ENCODE measurements at places on chromosomes 5 and 9.

DNA sequence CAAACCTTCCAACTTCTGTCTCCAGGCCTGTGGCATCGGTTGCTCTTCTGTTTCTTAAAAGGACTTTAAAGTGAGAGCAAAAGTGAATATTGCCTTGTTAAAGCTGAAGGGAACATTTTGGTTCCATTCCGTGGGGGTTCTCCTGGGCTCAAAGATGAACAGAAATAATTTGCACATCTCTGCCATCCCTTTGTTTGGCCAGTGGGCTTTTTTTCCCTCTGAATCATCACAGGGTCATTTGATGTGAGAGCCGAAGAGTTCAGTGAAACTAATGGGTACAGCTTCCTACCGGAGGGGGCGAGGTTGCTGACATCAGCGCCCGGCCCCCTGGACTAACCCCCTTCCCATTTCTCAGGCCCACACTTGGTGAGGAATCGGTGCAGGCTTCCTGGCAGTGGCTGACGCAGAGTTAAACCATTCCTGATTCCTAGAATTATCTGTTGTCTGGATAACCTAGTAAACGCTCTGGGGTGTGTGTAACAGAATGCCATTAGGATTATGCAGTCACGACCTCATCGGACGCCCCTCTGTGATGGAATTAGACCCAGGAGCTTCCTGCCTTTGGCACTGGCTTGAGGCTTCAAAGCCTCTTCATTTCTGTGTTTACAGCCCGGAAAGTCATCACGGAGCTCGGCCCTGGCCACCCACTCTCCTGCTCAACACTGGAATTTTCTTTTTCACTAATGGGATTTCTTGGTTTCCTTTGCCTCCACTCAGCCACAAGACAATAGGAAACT lies 61.6 kb upstream of the RPL26L1 start:
- H3K27ac ChIP-seq = no peak overlapping the region
- H3K4me3 ChIP-seq = no peak overlapping the region
- DNase-seq = no peak
- no peaks in the 10 kb centered on the region for H3K27me3 ChIP-seq
- H3K4me1 ChIP-seq = no peaks in the 10 kb centered on the region
- H3K36me3 ChIP-seq = peaks cover 33% of the 10 kb centered on the region

GRCh38 chr9:130988905-130989304 lies 20.1 kb upstream of the LAMC3 start:
- no peak overlapping the region for H3K27ac ChIP-seq
- no peaks in the 10 kb centered on the region for H3K36me3 ChIP-seq
- H3K4me3 ChIP-seq = no peak overlapping the region

- H3K27me3 ChIP-seq = no peaks in the 10 kb centered on the region
Measured at GRCh38 chr5:87229780-87230179, 37.9 kb upstream of the RASA1 start.

- H3K4me3 ChIP-seq = no peak overlapping the region
- H3K27me3 ChIP-seq = no peaks in the 10 kb centered on the region
- H3K27ac ChIP-seq = no peak overlapping the region
Measured at GRCh38 chr5:429453-430188, 13.4 kb upstream of the EXOC3 start.

- H3K27me3 ChIP-seq = no peaks in the 10 kb centered on the region
- DNase-seq = no peak
- H3K4me3 ChIP-seq = no peak overlapping the region
- H3K4me1 ChIP-seq = peaks cover 20% of the 10 kb centered on the region
- peak overlapping the region; percentile 69 for H3K27ac ChIP-seq
Measured at GRCh38 chr5:141668601-141669265, 13.3 kb downstream of the ARAP3 start.

- peaks cover 33% of the 10 kb centered on the region for H3K4me1 ChIP-seq
- H3K27me3 ChIP-seq = peaks cover 7% of the 10 kb centered on the region
- no peaks in the 10 kb centered on the region for H3K36me3 ChIP-seq
- peak overlapping the region; percentile 39 for H3K27ac ChIP-seq
- no peak for DNase-seq
Measured at GRCh38 chr5:65103756-65104440, 335.2 kb downstream of the CWC27 start.

DNA sequence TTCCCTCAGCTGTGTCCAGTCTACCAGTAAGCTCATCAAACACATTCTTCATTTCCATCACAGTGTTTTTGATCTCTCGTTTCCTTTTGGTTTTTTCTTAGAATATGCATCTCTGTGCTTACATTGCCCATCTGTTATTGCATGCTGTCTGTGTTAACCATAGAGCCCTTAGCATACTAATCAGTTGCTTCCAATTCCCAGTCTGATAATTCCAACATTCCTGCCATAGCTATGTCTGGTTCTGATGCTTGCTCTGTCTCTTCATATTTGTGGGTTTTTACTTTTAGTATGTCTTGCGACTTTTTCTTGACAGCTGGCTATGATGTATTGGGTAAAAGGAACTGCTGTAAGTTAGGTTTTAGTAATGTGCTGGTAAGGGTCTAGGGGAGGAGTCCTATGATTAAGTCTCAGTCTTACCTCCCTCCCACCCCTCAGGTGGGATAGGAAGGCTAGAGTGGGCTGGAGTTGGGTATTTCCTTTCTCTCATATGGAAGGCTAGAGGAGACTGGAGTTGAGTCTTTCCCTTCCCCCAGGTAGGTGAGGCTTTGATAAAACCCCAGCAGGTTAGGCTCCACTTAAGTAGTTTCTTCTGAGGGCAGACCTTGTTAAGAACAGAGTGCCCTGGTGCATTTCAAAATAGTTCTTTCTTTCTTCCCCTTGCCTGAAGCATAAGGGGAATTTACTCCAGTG lies 99.1 kb upstream of the RASGRF2 start:
- H3K4me3 ChIP-seq = no peak overlapping the region
- H3K27ac ChIP-seq = peak overlapping the region; percentile 46
- H3K4me1 ChIP-seq = peaks cover 20% of the 10 kb centered on the region
- H3K27me3 ChIP-seq = no peaks in the 10 kb centered on the region
- H3K36me3 ChIP-seq = peaks cover 13% of the 10 kb centered on the region

DNA sequence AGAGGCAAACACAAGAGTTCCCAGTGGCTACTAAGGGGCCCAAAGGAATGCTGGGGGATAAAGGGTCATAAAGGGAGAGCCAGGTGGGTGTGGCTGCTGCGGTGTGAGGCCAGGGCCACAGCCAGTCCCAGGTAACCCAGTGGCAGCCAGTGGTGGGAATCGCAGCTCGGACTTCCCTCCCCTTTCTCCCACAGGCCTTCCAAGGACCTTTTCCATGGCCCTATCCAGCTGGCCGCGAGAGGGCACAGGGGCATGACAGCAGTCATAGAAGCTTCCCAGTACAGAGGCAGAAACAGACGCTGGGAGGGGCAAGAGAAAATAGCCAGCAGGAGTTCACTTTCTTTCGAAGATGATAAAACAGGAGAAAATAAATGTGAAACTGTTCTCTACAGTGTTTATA lies 257.6 kb downstream of the SEMA5A start:
- H3K4me1 ChIP-seq = no peaks in the 10 kb centered on the region
- no peaks in the 10 kb centered on the region for H3K27me3 ChIP-seq
- no peak overlapping the region for H3K4me3 ChIP-seq
- H3K36me3 ChIP-seq = no peaks in the 10 kb centered on the region
- peak; percentile 29 for DNase-seq

GRCh38 chr9:70412832-70413463 lies 1.5 kb downstream of the KLF9 start:
- peaks cover 59% of the 10 kb centered on the region for H3K27me3 ChIP-seq
- H3K4me3 ChIP-seq = peak overlapping the region; percentile 87
- no peaks in the 10 kb centered on the region for H3K36me3 ChIP-seq
- no peak overlapping the region for H3K27ac ChIP-seq
- peaks cover 37% of the 10 kb centered on the region for H3K4me1 ChIP-seq

DNA sequence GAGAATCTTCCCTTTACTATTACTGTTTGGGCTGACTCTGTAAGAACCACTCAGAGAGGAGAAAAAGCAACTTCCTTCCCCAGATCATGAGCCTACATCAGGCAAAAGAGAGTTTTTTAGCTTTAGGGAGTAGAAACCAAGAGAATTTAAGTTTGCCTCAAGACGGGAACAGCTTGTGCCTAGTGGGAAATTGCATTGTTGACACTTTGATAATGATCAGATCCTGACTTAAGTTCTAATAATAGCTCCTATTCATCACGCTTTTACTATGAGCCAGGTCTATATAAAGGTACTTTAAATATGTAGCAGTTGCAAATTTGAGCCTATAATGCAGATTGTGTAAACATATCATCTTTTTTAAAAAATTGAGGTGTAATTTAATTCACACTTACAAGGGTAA lies 298.2 kb downstream of the MAN2A1 start:
- peaks cover 8% of the 10 kb centered on the region for H3K4me1 ChIP-seq
- DNase-seq = no peak
- H3K27me3 ChIP-seq = no peaks in the 10 kb centered on the region
- no peak overlapping the region for H3K4me3 ChIP-seq

GRCh38 chr5:132392411-132392810 lies 22.9 kb downstream of the SLC22A5 start:
- no peaks in the 10 kb centered on the region for H3K27me3 ChIP-seq
- H3K4me1 ChIP-seq = peaks cover 5% of the 10 kb centered on the region
- H3K36me3 ChIP-seq = no peaks in the 10 kb centered on the region
- H3K4me3 ChIP-seq = no peak overlapping the region

DNA sequence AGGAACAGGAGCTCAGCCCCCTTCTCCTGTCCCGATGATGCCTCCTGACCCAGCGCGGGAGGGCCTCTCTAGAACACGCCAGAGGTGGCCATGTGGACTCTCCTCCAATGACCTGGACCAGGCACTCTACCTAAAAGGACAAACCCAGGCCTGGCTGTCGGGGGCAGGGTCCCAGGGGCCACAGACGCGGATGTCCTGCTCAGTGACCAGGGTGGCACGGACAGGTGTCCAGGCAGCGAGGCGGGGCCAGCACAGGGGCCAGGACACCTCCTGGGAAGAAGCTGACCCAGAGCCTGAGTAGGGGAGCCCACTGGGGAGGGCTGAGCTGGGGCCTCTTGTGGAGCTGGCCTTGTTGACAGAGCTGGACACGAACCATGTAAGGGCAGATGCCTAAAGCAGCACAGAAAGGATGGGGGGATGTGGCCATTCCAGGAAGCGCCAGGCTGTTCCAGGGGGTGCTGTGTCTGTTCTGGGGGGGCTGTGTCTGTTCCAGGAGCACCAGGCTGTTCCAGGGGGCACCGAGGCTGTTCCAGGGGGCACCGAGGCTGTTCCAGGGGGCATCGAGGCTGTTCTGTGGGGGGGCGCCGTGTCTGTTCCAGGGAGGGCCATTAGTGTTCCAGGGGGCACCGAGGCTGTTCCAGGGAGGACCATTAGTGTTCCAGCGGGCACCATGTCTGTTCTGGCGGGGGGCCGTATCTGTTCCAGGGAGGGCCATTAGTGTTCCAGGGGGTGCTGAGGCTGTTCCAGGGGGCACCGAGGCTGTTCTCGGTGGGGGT lies 30.5 kb downstream of the EXD3 start:
- peaks cover 3% of the 10 kb centered on the region for H3K36me3 ChIP-seq
- no peak overlapping the region for H3K4me3 ChIP-seq
- no peaks in the 10 kb centered on the region for H3K27me3 ChIP-seq

DNA sequence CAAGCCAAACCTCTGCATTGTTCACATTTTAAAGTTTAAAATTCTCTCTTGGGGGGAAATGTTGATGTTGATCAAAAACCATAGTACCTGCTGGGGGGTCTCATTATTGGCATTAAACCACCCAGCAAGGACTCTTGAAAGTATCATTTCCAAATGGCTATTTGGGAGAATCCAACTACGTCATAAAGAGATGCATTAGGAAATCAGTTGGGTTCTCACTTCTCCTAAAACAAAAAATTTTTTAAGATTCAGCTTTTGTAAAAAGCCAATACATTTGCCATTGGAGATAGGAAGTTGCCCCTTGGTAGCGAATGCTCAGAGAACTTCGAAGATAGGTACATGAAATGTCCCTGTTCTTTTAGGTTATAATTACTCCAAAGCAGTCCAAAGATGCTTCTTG lies 96.4 kb downstream of the GNAQ start:
- no peak overlapping the region for H3K27ac ChIP-seq
- H3K36me3 ChIP-seq = no peaks in the 10 kb centered on the region
- no peaks in the 10 kb centered on the region for H3K27me3 ChIP-seq
- H3K4me3 ChIP-seq = no peak overlapping the region
- peaks cover 43% of the 10 kb centered on the region for H3K4me1 ChIP-seq
- DNase-seq = no peak

- no peak overlapping the region for H3K4me3 ChIP-seq
- no peak for DNase-seq
Measured at GRCh38 chr5:167561796-167562195, 729.6 kb upstream of the WWC1 start.

DNA sequence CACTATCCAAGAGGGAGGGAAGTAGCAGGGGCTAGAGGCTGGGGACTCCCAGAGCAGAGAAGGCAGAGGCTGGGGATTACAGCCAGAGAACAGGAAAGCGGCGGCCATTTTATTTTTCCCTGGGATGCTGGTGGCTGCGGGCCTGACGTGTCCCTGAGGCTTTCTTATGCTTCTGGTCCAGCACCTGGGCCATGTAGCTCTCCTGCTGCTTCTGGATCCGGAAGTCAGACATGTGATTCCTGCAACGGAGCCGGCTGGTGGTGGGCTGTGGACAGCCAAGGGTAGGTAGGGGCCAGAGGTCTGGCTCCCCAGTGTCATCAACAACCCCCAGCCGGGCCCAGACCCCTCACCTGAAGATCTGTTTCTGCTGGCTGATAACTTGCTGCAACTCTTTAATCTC lies 1.8 kb upstream of the PROB1 start:
- peaks cover 19% of the 10 kb centered on the region for H3K36me3 ChIP-seq
- no peak overlapping the region for H3K27ac ChIP-seq
- no peak overlapping the region for H3K4me3 ChIP-seq
- H3K27me3 ChIP-seq = peaks cover 36% of the 10 kb centered on the region

DNA sequence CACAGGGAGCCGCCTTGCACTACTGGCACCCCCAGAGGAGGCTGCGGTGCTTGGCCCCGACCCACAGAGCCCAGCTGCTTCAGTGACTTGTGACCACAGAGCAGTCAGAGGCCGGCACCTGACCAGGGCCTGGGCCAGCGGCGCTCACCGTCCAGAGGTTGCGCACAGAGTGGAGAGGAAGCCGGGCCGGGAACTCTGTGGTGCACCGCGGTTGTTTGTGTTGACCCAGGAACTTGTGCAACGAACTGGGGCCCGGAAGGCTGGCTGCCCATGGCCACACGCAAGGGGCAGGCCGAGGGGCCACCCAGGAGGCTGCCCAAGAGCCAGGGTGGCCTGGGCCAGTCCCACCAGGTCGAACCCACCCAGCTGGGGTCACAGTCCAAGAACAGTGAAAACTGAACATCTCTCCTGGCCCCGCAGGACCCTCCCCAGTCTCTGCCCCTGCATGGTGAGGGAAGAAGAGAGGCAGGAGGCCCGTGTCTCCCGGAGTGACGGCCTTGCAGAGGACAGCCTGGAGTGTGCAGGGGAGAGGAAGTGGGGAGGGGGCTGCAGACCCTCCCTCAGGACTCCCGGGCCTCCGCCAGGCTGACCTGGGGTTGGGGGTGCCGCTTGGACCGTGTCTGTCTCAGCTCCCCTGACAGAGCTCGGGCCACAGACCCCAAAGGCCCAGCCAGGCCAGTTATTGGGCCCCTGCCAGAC lies 42.8 kb upstream of the EGFL7 start:
- no peak overlapping the region for H3K4me3 ChIP-seq
- no peaks in the 10 kb centered on the region for H3K36me3 ChIP-seq
- no peaks in the 10 kb centered on the region for H3K27me3 ChIP-seq
- H3K27ac ChIP-seq = no peak overlapping the region
- peaks cover 4% of the 10 kb centered on the region for H3K4me1 ChIP-seq

Data from WTC11 (cell line).